Stimulated activated CD8-positive, alpha-beta memory T cell treated with anti-CD3 and anti-CD28 coated beads, Interleukin-7, amount 100 ng/mL, for 1 hour (primary cell): ENCODE measurements at places on chromosomes 1 and 21.

- no peak for DNase-seq
Measured at GRCh38 chr1:39205102-39205780, 746 bp downstream of the MACF1 start.

GRCh38 chr1:239647045-239647444 lies 260.7 kb downstream of the CHRM3 start:
- DNase-seq = no peak

DNA sequence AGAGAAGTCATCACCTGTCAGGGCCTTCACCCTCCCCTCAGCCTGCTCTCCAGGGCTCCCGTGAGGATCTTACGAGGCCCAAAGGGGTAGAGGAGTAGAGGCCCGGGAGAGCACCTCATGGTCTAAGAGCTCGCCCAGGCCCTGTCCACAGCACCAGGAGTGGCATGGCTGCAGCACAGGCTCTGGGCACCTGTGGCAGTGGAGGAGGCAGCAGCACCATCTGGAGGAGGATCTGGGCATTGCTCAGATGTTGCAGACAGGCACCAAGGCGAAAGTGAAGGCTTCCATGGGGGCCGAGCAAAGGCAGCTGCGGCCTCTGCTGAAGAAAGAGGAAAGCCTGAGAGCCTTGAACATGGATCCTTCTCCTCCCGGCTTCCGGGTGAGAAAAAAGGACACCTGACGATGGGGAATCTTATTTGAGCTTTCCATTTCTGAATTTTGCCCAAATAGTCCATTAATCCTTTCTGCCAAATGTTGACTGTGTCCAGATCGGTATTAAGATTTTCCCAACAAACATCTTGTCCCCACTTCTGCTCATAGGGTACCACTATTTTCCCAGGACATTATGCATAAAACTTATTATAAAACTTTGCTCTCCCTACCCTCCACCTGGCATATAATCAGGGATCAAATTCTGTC lies 604.7 kb downstream of the PTPRC start:
- DNase-seq = peak; percentile 34

DNA sequence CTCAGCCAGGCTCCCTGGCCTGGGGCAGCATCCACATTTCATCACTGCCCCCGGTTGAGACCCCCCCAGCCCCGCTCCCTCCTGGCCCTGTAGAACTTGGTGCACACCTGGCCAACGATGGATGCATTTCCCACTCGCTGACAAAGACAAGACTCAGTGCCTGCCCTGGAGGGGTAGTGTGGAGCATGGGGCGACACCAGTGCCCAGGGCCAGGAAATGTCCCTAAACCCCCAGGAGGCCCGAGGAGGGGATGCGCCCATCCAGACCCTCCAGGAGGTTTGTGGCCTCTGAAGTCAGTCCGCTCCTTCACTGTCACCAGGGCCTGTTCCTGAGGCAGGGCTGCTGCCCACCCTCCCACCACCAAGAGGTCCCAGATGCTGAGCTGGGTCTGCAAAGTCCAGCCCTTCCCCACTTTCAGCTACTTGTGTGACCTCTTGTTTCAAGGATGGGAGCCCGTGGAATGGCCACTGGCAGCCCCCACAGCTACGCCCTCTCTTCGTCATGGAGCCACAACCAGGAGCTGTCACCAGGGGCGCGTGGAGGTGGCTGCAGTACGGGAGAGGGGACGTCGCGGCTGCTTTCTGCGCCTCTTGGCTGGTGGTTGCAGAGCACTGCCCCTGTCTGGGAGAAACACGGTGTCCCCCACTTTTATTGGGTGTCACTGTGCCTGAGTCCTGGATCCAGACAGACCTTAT lies 35.7 kb downstream of the AJAP1 start:
- no peak for DNase-seq

DNA sequence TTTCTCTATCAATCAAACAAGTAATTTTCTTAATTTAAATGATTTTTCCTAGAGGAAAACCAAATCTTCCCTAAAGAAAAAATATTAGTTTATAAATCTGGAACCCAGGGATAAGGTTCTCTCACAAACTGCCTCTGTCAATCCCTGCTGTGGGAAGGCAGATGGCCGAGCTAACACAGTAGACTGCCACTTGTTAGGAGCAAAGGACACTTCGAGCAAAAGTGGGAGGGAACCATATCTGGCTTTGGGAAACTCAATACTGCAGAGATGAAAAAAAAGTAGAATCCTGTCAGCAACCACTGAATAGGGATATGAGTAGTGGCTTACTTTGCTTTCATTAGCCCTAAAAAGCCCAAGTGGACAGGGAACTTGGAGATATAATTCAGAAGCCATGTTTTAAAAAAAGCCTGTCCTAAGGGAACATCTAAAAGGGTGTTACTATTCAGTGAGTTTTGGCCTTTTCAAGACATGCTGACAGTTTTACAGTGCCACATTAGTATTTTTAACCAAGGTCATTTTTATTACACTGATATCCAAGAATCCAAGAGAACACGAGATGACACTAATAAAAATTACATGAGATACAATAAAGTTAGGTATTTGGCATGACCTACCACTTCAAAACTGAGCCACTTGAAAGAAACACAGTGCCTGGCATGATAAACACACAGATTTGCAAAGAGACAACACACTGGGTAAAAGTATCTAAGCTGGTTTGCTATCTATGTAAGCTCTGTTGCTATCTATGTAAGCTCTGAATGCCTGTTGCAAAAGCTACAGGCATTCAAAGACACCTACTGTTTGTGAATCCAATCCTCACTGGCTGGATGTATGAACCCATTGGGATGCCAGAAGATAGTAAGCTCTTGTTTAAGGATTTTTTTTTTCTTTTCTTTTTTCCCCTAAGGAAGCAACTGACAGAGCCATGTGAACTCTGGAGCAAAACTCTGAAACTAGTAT lies 21.4 kb downstream of the TEX38 start:
- DNase-seq = no peak

GRCh38 chr1:116915086-116915661 lies 5.5 kb downstream of the PTGFRN start:
- DNase-seq = no peak

DNA sequence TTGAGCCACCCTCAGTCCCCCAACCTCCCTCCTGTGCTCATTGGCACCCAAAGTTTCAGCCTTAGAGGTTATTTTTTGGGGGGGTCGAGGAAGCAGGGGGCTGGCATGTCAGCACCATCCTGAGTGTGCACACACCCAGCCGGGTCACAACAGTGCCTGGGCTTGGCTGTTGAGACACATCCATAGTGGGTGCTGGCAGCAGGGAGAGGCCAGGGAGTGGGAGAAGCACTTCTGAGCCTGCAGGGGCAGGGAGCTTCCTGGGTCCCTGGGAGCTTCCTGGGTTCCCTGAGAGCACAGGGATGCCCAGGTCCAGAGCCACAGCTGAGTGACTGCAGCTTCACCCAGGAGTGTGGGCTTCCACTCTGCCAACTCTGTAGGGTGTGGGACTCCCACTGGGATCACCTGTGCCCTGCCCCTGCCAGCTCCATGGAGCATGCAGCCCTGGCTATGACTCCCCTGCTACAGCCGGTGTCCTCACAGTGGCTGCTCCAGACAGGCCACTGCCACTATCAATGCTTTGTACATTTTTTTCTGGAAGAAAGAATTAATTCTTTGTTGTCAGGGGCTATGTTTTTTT lies 240.4 kb downstream of the PTGER3 start:
- no peak for DNase-seq

GRCh38 chr1:53949023-53949990 lies 3.2 kb downstream of the LRRC42 start:
- DNase-seq = no peak

DNA sequence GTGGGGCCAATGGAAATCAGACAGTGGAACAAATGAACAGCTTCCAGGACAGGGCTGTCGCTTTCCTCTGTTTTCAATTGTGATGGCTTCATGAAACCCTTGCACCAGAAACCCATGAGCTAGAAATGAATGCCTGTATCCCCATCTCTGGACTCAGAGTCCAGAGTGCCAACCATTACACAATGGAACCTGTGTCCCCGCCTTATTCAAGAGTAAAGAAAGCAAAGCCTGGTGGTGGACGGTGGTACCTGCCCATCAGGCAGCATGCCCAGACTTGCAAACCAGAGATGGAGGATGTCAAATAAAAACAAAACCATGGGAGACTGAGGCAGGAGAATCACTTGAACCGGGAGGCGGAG lies 4.4 kb upstream of the CAPN2 start:
- no peak for DNase-seq
